ENCODE measurements at places on chromosomes 16 and 17.
A peak's percentile ranks its signal among the peaks of the same experiment; 100 is the strongest.

DNA sequence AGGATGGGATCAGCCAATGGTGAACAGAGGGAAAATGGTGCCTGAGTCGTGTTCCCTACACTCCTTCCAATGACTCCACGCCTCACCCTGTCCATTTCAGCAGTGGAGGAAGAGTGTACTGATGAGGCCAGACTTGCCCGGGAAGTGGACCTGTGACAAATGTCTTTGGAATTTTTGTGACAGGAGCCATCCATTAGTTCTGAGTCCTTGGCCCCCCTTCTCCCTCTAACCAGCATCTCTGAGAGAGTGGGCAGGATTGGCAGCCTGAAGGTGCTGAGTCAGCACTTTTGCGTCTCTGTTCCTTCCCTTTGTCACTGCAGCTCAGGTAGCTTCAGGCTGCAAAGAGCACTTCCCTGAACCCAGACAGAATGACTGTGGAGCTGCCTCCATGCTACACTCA is 30.8 kb downstream of the BEAN1 start:
- no peak for DNase-seq

DNA sequence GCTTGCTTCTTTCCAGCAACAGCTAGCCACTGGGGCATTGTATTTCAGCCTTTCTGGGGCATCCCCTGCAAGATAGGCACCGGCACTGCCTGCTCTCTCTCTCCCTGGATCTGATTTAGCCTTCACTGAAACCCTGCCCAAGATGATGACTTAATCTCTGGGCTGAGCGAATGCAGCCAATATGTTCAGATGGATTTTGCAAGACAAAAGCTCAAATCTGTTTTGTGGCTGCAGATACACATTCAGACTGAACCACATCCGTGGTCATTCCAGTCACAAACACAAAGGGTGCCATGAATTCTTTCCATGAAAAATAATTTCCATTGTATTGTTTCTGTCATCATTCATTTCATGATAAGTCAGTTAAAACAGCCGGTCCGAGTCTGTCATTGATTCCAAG is 24.2 kb downstream of the SOST start:
- DNase-seq: no peak

DNA sequence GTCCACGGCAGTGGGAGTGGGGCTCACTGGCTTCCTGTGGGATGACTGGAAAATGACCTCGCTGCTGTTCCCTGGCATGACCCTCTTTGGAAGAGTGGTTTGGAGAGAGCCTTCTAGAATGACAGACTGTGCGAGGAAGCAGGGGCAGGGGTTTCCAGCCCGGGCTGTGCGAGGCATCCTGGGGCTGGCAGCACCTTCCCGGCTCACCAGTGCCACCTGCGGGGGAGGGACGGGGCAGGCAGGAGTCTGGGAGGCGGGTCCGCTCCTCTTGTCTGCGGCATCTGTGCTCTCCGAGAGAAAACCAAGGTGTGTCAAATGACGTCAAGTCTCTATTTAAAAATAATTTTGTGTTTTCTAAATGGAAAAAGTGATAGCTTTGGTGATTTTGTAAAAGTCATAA is 7.8 kb upstream of the RNF213 start:
- peak; percentile 74 for DNase-seq

GRCh38 chr16:31354394-31355291 is at the start of gene ITGAX:
TSS of gene ITGAX (plus strand) at chr16:31355176. CDS start at chr16:31355255, 79 bp downstream.
- peak; percentile 13 for DNase-seq

- no peak for DNase-seq
Measured at GRCh38 chr16:79609861-79610260, 9.3 kb upstream of the MAF start.

DNA sequence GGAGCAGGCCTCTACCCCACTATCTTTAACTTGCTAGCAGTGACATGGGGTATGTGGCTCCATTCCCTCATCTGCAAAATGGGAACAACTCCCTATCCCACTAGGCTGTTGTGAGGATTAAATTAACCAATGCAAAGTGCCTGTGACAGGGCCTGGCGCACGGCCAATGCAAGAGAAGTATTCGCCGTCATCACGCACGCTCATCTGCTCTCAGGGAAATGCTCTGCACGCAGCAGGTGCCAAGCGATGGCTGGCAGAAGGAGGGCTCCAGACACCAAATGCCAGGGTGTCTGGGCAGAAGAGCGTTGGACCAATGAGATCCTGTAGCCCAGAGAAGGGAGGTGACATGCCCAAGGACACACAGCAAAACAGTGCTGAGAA is 17.3 kb downstream of the FAM83G start:
- DNase-seq: no peak

DNA sequence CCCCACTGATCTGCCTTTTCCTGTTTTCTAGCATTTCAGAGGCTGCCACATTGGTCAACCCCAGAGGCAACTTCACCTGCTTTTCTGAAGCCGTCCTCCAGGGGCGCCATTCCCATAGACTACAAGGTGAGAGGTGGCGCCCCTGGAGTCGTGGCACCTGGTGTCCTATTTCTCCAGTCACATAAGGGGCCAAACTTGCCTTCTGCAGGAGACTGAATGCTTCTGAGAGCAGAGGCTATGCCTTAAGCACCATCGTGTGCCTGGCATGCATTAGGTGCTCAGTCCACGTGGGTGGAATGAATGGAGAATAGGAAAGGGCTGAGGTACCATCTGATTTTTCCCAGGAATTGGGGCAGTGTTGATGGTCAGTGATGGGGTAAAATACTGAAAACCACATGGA is 164.8 kb downstream of the HAPSTR1 start:
- no peak for DNase-seq

DNA sequence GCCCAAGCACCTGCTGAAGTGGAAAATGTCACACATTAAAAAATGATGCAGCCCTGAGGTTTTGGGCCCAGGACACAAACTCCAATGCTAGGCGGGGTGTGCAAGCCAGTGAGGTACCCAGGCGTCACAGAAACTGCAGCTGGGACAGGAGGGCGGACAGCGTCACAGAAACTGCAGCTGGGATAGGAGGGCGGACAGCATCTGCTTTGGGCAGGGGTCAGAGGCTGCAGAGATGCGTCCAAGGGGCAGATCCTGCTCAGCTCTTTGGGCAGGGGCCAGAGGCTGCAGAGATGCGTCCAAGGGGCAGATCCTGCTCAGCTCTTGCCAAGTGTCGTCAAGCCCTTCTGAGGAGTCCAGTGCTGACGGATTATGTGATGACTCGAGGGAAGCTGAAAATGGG is 43.9 kb upstream of the RCVRN start:
- no peak for DNase-seq

DNA sequence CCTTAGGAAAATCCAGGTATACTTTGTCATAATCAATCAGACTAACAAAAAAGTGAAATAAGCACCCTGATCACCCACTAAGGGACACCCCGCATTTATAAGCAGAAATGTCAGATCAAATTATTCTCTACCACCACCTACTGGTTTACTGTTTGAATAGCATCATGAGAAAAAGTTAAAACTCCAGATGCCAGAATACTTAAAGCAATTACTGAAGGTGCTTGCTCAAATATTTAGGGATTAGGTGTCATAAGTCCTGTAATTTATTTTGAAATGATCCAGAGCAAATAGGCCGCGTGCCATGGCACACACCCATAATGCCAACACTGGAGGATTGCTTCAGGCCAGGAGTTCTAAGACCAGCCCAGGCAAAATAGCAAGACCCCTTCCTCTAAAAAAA is 2.3 kb downstream of the TOP2A start:
- no peak for DNase-seq

GRCh38 chr17:42016941-42017865 is at the start of gene DNAJC7:
TSS of gene DNAJC7 (minus strand) at chr17:42017439. CDS start at chr17:42017416, 23 bp downstream.
- peak; percentile 77 for DNase-seq

- no peak for DNase-seq
Measured at GRCh38 chr17:65158041-65158440, 20.9 kb downstream of the RGS9 start.

- no peak for DNase-seq
Measured at GRCh38 chr16:77403732-77404131, 31.1 kb downstream of the ADAMTS18 start.

GRCh38 chr17:82814834-82815233 is 25.0 kb downstream of the ZNF750 start:
- no peak for DNase-seq

- no peak for DNase-seq
Measured at GRCh38 chr17:67130768-67131167, 86.4 kb downstream of the CACNG1 start.

- DNase-seq: no peak
Measured at GRCh38 chr17:77205396-77206125, 64.8 kb downstream of the SEC14L1 start.

DNA sequence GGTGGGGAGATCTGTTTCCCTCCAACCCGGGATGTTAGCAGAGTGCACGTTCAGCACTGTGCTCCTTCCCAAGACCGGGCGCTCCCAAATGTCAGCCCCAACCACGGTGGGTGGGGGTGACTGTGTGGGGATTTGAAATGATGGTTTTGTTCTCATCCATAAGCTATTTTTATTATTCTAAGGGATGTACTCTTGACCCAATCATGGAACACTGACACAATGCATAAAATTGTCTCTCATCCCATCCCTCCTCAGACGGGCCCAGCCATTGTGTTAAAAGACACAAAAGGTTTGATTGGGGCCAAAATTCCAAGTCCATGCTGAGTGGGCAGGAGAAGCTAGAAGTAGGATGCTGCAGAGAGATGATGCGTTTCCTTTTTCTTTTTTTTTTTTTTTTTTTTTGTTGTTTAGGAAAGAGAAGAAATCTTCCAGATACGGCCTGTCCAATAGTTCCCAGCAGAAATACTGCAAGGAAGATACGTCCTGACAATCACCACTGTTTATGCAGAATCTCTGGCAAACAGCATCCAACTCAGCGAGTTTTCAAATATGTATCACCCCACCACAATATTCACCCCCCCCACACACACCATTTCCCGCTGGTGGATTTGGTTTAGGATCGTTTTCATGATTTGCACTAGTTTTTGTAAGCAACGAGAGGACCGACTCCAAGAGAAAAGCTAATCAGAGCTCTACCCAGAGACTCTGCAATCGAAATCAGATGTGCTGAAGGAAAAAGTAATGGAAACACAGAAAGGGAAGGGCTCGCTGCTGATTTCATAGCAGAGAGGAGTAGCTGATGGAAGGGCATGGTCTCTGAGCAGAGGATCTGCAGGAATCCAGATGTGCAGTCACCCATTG is 163.5 kb upstream of the DYNLRB2 start:
- no peak for DNase-seq

DNA sequence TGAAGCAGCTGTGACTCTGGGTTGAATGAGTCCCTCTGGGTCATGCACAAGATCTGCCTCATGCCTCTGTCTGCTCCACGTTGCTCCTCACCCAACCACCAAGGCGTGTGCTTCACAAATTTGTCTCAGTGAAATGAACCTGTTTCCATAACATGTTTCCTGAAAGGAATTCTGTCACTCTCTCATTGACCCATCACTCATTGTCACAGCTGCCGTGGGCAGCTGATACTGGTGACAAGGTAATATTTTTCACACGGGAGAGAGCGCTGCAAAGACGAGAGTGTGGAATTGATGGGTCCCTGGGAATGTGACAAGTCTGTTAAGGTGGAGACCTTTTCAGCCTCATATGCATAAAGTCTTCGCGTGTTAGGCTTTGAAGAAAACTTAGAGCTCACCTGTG is 391.4 kb downstream of the CPPED1 start:
- DNase-seq: no peak

DNA sequence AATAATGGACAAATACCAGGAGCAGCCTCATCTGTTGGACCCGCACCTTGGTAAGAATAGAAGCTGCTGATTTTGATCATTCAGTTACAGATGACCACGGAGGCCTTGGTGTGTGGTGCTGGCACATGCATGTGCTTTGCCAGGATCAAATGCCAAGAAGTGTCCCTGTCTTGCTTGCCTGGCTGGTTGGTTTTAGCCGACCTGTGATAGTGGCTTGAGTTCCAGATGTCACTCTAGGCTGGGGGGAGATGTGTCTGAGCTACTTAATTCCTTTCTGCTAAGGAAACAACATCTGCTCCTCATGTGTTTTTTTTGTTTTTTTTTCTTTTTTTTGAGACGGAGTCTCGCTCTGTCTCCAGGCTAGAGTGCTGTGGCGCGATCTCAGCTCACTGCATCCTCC is 4.3 kb downstream of the TBCD start:
- DNase-seq: no peak

DNA sequence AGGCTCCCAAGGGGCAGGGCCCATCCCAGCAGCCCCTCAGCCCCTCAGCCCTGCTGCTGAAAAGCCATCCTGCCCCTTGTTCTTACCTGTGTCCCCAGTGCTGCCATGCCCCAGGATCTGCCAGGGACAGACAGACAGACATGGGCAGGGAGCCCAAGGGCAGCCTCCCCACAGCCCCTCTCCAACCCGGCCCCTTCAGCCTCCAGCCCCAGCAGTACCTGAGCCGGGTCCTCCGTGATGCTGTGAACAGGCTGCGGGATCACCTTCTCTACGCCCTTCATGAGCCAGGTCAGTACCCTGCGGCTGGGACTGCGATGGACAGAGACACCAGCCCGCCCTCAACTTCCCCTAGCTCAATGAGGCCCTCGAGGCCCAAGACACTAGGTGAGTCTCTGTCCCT is 8.2 kb downstream of the CNGB1 start:
- DNase-seq: no peak

DNA sequence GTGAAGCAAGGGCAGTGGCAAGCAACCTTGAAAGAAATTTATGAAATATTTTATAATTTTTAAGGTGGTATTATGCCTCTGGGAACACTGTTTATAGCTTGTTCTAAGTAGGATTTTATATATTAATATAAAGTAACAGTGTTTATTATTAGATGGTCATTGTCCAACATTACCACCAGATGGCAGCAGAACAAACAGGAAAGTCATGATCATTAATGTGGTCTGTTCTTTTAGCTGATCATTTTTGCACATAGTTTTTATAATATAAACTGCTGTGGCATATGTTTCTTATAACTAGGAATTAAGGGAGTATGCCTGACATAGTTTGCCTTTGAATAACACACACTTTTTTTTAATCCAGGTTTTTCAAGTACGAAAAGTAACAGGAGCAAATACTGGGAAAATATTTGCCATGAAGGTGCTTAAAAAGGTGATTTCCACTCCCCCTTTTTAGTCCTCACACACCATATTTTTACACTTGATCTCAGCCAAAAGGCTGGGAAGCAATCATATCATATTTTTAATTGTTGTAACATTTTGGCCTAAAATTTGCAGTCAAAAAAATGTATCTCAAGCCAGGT is 21.4 kb downstream of the RPS6KB1 start:
- DNase-seq: no peak

DNA sequence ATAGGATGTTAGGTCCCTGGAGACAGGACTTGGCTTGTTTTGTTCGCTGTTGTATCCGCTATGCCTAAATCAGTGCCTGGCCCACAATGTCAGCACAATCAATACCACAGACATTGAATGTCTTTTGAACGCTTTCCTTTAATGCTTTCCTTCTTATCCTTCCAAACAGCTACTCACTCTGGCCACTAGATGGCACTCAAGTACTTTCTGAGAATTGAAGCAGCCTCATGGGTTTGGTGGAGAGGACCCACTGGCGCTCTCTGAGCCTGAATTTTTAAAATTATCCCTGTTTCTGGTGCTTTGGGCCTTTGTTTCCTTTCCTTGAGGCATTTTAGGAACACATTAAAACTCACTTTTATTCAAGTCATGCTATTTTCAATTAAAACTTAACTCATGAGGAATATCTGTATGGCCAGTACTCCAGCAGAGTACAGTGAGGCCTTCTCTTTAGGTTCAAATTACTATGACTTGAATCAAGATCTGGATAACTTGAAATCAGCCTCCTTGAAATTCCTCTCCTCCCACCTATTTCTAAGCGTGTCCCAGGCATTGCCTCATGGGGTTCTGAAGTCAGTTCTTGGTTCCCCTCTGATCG is 3.2 kb upstream of the NLRP1 start:
- DNase-seq: no peak

GRCh38 chr17:76432004-76432403 is 20.9 kb downstream of the UBE2O start:
- no peak for DNase-seq

- no peak for DNase-seq
Measured at GRCh38 chr16:81553080-81553813, 108.6 kb downstream of the CMIP start.

- no peak for DNase-seq
Measured at GRCh38 chr16:66130296-66130905, 236.1 kb upstream of the CDH5 start.

Data from activated naive CD8-positive, alpha-beta T cell treated with anti-CD3 and anti-CD28 coated beads, Interleukin-2, amount 50 U/mL, for 16 hours (primary cell).